ENCODE measurements at places on chromosomes 6 and 20.

DNA sequence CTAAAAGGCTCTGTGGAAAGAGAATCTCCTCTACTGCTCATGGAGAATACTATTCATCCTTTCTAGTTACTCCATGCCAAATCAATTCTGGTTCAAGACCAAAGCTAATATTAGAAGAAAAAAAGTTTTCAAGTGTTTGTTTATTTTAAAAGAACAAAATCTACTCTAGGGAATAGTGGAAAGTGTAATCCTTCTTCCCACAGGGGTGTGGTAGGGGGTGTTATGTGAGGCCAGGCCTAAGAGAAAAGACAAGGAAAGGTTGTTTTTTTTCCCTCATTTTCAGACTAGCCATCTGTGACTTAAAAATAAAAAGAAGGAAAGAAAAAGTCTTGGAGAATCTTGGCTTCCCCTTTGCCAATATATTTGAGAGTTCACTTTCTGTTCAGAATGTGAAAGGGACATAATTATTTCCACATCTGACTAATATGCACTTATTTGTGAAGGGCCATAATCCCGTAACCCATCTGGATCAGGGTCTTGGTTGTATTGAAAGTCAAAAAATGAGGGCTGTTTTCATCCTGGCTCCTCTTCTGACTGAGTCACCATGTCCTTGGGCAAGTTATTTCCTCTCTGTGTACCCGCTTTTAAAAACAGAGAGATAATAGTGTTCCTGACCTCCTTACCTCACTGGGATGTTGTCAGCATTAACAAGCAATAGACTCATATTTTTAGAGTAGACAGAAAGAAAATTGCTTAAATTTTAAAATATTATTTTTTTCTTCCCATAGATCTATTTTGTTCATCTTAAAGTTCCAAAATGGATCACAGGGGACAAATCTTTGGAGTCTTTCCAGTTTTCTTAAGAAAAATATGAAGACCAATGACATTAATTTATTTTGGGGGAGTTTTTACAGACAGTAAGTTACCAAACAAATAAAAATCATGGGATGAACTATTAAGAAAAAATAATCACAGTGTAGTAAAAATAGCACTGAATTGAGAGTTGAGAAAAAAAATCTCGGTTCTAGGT, 233.7 kb downstream of the IBTK start:
- no peak for DNase-seq

DNA sequence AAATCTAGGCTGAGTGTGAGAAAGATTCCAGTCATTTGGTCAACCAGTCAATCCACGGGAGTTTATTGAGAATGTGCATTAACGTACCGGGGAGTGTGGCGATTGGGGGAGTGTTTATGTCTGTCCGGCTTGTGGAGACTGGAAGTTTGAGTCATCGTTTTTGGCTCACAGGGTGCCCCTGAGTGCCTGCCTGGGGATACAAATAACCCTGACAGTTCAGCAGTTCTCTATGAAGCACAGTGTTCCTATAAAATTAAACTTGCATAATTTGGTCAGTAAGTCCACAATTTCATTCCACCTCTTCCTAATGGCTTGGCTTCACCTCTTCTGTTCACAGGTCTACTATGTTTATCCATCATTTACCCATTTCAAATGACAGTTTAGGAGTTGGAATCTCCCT, 72.6 kb upstream of the PLEKHG1 start:
- DNase-seq, result no peak

DNA sequence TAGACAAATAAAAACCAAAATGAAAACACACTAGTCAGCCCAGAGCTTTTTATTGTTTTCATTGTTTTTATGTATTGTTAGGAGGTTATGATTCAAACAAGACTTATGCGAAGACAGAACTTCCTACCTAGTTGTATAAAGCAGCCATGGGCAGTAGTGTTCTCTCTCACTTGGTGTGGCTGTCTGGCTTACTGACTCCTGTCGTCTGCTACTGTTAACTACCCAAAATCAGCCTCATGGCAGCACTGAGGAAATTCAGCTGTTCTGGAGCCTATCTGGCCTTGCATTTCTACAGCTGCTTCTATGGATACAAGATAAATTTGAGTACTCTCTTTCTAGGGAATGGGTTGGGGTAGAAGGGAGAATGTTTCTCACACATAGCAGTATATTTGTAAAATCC, 20.4 kb downstream of the VTA1 start:
- DNase-seq, result no peak

DNA sequence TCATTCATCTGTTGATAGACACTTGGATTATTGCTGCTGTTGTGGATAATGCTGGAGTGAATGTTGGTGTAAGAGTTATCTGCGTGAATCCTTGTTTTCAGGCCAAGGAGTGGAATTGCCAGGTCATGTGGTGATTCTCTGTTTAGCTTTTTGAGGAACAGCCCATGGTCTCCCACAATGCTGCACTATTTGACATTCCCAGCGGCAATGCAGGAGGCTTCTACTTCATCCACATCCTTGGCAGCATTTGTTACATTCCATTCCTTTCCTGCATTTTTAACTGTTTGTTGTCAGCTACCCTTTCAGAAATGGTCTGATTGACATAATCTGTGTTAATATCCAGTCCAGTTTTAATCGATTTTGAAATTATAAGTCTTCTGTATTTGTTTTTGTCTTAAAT, 51.7 kb upstream of the CLDN20 start:
- DNase-seq, result no peak

- DNase-seq, result no peak
These were observed 355.2 kb downstream of the ADGRB3 start for GRCh38 chr6:68990317-68990716.

DNA sequence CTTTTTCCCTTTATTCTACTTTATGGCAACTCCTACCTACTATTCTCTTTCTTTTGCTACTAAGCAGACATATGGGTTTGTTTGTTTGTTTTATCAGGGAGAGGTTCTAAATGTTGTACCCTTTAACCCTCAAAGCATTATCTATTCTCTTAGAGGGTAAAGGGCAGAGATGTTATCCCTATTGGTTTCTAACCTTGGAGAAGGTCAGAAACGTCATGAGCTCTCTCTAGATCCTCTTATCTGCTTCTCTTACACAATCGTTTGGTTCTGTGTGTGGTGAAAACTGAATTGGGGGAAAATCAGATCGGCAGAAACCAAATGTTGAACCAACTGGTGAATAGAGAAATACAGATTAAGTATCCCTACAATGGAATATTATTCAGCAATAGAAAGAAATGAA, 6.4 kb upstream of the MPC1 start:
- DNase-seq, result no peak

GRCh38 chr6:137868721-137869548, 1.9 kb downstream of the TNFAIP3 start:
- no peak for DNase-seq

GRCh38 chr6:78749326-78749725, 118.0 kb upstream of the IRAK1BP1 start:
- no peak for DNase-seq

- no peak for DNase-seq
These were observed 253.7 kb downstream of the TMEM242 start for GRCh38 chr6:157069585-157069984.

DNA sequence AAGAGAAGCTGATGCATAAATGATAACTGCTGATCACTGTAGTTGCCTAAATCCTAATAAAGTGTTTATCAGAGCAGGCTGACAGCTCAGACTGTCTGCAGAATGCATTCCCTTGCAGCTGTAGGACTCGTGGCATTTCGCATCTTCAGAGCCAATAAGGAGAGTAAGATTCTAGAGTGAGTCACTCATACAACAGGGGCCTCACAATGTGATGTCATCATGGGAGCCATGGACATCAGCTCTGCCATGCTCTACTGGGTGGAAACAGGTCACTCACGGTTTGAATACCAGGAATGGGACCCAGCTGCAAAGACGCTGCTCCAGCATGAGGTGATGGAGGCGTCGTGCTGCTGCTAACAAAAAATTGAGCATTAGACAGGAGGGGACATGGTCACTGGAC, 7.4 kb downstream of the FAM209B start:
- DNase-seq, result no peak

GRCh38 chr6:14537030-14537429, 419.5 kb downstream of the CD83 start:
- no peak for DNase-seq

DNA sequence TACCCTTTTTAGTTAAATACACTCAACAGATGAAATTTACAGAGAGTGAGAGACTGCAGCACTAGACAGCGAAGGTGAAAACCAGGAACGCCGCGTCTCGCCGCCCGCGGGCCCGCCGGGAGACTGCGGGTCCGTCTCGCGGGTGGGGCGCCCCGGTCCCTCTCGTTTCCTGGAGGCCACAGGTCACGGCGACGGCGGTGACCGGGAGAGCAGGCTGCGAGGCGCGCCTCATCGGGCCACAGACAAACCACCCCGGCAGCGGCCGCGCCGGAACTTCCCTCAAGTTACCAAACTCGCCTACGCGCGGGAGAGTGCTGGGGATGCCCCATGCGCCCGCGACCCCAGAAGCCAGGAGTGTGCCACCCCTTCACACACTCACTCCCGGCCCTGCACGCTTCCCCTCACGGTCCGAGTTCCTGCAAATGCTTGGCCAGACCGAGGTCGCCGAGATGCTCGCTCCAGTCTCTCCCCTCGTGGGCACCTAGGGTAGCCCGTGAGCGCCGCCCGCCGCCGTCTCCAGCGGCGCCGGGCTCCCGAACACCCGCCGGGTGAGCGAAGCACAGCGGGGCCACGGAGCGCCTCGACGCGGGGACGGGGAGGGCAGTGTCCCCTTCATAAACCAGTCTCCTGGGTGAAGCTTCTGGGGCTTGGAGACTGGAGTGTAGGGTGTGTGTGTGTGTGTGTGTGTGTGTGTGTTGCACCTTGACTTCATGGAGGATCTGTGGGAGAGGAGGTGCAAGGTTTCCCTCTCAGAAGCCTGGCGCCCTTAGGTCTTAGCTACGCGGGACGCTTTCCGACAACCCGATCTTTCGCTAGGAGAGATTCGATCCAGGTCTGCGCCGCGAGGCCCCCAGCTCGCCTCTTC, 1.4 kb downstream of the BACH2 start:
- no peak for DNase-seq

DNA sequence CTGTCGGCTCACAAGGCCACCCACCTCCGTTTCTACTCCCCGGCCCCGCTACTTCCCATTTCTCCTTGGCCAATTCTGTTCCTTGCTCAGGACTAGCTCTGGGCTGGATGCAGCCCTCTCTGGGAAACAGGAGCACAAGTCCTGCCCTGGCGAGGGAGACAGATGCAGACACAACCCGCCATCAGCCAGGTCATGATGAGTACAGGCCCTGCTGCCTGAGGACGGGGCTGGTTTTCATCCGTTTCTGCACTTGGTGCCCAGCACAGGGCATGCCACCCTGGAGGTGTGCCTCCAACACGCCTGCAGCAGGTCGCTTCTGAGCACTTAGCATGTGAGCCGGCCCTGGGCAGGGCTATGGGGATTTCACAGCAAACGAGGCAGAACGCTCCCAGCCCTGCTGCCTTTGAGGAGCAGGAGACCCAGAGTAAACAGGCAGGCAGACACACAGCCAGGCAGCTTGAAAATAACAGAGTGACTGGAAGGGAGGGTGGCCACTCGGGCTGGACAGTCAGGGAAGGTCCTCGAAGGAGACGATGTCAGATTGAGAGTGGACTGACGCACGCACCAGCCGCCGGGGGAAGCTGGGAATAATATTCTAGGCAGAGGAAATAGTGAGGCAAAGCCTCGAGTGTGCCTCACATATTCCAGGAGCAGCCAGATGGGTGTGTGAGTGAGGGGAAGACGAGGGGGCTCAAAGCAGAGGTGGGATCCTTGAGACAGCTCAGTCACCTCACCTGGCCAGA, 21.2 kb upstream of the VSTM2L start:
- DNase-seq, result no peak

- no peak for DNase-seq
These were observed 6.0 kb upstream of the TJAP1 start for GRCh38 chr6:43471399-43471798.

- no peak for DNase-seq
These were observed 202.4 kb downstream of the PRKN start for GRCh38 chr6:162525181-162525580.

- DNase-seq, result no peak
These were observed 127.4 kb upstream of the AFDN start for GRCh38 chr6:167699141-167699931.

GRCh38 chr6:84774985-84775284, 10.5 kb upstream of the TBX18 start:
- no peak for DNase-seq

- no peak for DNase-seq
These were observed 86.9 kb upstream of the GCM1 start for GRCh38 chr6:53235508-53235907.

- DNase-seq, result no peak
These were observed 56.2 kb upstream of the EPB41L1 start for GRCh38 chr20:36098364-36098763.

GRCh38 chr6:169139179-169139971, 114.3 kb downstream of the THBS2 start:
- DNase-seq, result no peak

- DNase-seq, result no peak
These were observed at the start of gene SLC17A9 for GRCh38 chr20:62952373-62952967. TSS of gene SLC17A9 (plus strand) at chr20:62952709. CDS start at chr20:62952831, 122 bp downstream.

- DNase-seq, result no peak
These were observed 123.3 kb upstream of the COL21A1 start for GRCh38 chr6:56370561-56371211.

DNA sequence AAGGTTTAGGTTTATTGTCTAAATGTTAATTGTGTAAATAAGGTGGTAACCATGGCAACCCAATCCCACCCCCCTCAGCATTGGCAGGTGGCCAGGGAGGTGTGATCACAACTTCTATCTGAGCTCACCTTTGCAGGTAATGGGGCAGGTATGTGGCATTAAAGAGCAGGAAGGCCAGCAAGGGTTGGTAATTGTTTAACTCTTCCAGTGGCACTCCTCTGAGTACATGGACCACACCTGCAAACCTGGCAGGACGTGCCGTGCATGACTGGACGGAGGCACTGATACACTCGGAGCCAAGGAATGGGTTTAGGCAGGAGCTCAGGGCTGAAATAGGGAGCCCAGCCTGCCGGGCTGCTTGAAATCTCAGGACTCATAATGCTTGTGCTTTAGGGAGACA, 107.0 kb upstream of the BMP2 start:
- no peak for DNase-seq

- no peak for DNase-seq
These were observed 667.5 kb downstream of the UTRN start for GRCh38 chr6:144952456-144953240.
